Right ventricle myocardium inferior (tissue), 1 donor: ENCODE measurements at places on chromosomes 5 and 9. TPM values are rescaled to one million over a fixed set of nuclear protein-coding genes. Genes with fewer than 3 reads are reported as not detected.

- peak; percentile 50 for DNase-seq
Measured at GRCh38 chr5:181281984-181282316, 21.0 kb upstream of the TRIM52 start.

- DNase-seq, result no peak
Measured at GRCh38 chr5:17813214-17813613, 179.0 kb downstream of the TAF11L14 start.

DNA sequence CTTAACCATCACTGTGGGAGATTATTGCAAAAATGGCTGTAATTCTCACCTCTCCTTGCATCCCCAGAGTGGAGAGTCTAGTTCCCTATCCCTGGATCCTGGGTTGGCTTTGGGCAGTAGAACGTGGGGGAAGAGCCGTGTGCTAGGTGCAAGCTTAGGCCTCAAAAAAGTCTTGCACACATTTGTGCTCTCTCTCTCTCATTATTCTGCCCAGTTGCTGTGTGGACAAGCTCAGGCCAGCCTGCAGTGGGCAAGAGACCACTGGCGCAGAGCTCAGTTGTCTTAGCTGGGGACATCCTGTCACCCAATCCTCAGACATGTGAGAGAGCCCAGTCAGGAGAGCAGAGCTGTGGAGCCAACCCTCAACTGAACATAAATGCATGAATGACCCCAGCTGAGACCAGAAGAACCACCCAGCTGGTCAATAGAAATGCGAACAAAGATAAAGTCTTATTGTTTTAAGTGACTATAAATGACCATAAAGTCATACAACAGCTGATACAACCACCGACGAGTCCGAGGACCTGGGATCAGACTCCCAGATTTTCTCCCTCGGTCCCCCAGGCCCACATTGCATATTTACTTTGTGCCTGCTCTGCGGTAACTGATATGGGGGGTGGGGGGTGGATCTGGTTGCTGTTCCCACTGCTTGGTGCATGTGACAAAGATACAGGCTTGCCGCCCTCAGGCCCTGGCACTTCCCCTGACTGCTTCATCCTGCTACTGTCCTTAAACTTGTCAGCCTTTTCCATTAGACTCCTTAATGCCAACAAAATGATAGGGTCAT, 166.4 kb upstream of the MVB12B start:
- DNase-seq, result peak; percentile 63

- DNase-seq, result no peak
Measured at GRCh38 chr5:175855041-175855720, 16.2 kb upstream of the CPLX2 start.

- no peak for DNase-seq
Measured at GRCh38 chr5:102867992-102868662, 113.0 kb downstream of the PAM start.

DNA sequence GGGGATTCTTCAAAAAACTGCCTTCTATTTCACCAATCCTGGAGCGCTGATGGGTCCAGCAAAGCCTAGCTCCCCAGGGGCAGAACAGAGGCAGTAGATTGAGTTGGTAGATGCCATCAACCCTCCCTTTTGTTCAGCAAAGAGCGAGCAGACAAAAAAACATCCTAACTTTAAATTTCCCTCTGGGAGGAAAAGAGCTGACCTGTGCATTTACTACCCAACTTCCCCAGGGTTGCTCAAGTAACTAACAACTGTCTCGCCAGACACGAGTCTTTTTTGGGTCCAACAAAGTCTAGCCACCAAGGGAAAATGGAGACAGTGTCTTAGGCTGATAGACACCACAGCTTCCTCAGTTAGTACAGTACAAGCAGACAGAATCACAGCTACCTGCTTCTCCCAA, 476.3 kb upstream of the GRIA1 start:
- no peak for DNase-seq

DNA sequence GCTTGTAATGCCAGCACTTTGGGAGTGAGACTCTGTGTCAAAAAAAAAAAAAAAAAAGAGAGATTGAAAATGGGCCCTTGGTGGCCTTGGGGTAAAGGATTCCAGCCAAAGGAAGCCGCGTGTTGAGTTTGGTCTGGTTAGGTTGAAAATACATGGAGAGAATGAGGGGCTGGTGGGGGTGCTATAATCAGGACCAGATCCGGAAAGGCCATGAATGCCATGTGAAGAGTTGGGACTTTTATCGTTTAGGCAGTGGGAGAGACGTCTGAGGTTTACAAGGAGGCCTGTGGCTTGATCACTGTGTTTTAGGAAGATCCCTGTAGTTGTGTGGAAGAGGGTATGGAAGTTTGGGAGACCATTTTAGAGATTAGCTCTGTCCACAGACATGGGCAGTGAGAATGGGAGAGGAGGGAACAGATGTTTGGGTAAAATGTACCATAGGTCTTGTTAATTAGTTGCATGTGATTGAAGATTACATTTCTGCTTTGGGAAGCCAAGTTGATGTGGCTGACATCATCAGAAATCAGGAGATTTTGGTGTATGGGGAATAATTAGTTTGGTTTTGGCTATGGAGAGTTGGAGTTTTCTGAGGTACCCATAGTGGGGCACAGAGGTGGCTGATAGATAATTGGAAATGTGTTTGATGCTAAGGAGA, 3.5 kb downstream of the MSANTD3 start:
- DNase-seq, result no peak

The ARL10 gene
- total RNA-seq, result 5.4 TPM

The CYSRT1 gene
- total RNA-seq, result not detected

The WDR38 gene
- total RNA-seq, result not detected
